Myocyte (in vitro differentiated cells): ENCODE measurements at places on chromosomes 5 and 9. TPM values are rescaled to one million over a fixed set of nuclear protein-coding genes. Genes with fewer than 3 reads are reported as not detected.

- DNase-seq, result no peak
Observed at GRCh38 chr9:18748251-18748701, 274.3 kb downstream of the ADAMTSL1 start.

DNA sequence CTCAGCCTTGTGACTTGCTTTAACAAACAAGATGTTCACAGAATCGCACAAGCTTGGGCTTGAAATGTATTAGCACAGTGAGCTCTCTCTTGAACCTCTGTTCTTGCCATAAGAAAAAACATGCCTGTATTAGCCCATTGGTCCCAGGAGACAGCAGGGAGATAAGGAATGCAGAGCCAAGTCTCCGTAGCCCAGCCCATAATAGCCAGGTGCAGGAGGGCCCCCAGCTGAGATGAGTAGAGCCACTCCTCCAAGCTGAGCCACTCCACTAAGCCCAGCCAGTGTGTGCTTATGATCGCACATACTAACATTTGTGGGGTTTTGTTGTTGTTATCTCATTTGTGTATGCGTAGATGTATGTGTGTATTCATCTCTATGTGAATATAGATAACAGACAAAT is 21.6 kb upstream of the SVEP1 start:
- no peak for DNase-seq

DNA sequence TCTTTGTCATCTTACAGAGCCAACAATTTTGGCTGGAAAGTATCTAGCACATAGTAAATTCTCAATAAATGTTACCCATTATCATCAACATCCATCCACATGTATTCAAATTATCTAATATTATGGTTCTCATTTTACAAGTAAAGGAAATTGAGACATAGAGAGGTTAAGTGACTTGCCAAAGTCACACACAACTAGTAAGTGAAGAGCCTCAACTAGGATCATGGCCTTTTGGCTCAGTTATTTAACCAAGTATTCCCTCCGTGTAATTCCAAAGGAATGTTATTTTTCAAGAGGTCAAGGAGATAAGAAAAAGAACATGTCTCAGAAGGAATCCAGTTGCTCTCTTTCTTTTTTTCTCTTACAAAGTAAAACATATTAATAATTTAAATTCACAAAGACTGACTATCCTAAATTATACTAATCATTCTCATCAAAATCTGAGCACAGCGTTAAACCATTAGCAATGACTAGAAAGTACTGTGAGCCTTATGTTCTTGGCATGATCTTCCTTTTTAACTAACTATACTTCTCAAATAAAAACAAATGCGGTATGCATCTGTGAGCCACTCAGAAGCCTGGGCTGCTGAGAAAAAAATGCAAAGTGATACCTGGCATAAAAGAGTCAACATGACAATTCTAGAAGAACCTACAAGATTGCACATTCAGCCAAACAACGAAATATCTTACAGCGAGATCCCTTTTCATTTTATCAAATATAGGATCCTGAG is 350.9 kb downstream of the GLIS3 start:
- DNase-seq, result no peak

- no peak for DNase-seq
Observed at GRCh38 chr5:151555760-151556576, 35.2 kb downstream of the FAT2 start.

- DNase-seq, result no peak
Observed at GRCh38 chr9:130589754-130590153, 10.4 kb downstream of the FUBP3 start.

DNA sequence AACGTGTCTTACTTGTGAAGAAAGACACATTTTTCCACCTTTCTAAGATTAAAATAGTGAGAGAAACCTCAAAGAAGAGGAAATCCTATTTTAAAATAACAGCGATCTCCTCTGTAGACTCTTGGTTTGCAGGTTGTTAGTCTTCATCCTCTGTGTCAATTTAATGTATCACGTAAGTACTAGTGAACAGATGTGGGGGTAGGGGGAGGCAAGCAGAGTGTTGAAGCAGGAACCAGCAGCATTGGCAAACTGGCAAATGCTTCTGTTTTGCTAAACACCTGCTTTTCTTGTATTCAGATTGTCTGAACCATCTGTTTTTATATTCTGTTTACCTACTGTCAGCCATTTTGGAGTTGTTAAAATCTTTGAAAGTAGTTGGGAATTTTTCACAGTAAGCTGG is 159.3 kb upstream of the TLX3 start:
- no peak for DNase-seq

Gene LHX3
- not detected in 2 replicates for total RNA-seq

Gene OR13F1
- not detected in 2 replicates for total RNA-seq

Gene CDH9
- not detected in 2 replicates for total RNA-seq

Gene PRSS3
- total RNA-seq, result not detected in 2 replicates
